ENCODE measurements at places on chromosomes 6 and 20.
A peak's percentile ranks its signal among the peaks of the same experiment; 100 is the strongest.

DNA sequence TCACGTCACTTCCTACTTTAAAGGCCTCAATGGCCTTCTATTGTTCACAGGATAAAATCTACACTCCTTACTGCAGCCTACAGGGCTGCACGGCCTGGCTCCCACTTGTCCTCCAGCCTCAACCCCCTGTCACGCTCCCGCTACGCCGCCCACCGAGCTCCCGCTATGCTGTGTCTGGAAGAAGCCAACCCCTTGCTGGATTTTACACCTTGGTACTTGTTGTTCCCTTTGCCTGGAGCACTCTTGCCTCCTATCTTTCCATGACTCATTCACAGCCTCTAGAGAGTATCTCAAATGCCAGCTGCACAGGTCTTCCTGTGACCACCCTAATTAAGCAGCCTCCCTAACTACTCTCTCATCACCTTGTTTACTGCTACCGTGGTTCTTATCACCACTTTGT is 259.9 kb downstream of the PRKN start:
- no peak for DNase-seq

- DNase-seq, result no peak
Observed at GRCh38 chr20:31617432-31618104, 12.5 kb downstream of the ID1 start.

GRCh38 chr6:42871711-42872110 is 7.7 kb upstream of the RPL7L1 start:
- DNase-seq, result no peak

DNA sequence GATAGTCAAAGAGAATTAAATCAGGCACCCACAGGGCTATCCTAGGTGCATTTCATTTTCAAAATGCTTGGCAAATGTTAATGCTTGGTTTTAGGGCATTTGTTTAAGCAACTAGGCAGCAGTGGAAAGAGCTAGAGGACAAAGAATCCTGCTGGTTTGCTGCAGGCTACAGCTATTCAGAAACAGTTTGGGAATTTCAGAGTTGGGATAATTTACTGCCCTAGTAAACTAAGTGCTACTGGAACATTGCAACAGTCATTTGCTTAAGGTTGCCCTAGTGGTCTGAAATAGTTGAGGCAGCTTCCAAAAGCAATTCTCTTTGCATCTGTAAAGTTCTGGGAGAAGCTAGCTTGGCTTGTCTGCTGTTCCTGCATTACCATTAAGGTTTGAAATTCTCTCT is 312.7 kb downstream of the LAMA2 start:
- peak; percentile 66 for DNase-seq

GRCh38 chr20:22339091-22339881 is 245.1 kb downstream of the FOXA2 start:
- DNase-seq, result peak; percentile 81

DNA sequence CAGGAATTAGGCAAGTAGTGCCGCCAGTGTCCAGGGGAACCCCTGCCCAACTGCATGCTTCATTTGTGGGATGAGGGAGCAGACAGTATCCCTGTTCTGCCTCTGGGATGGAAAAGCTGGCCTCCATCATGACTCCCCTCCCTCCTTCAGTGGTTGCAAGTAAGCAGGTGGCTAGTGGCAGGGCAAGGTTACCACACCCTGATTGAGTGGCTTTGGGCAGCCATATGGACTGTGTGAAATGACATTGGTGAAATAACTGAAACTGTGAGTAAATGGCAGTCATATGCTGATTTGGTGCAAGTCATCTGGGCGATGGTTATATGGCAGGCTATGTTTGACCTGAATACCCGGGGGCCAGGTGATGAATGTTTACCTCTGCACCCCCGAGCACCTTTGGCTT is 33.0 kb downstream of the HDDC2 start:
- no peak for DNase-seq

GRCh38 chr6:23184351-23184750 is 615.0 kb downstream of the HDGFL1 start:
- DNase-seq, result no peak

GRCh38 chr6:65706436-65706835 is 590 bp downstream of the EYS start:
- no peak for DNase-seq

- peak; percentile 96 for DNase-seq
Observed at GRCh38 chr6:12637960-12638641, 78.5 kb upstream of the PHACTR1 start.

GRCh38 chr6:11214084-11214833 is 18.2 kb downstream of the NEDD9 start:
- no peak for DNase-seq

DNA sequence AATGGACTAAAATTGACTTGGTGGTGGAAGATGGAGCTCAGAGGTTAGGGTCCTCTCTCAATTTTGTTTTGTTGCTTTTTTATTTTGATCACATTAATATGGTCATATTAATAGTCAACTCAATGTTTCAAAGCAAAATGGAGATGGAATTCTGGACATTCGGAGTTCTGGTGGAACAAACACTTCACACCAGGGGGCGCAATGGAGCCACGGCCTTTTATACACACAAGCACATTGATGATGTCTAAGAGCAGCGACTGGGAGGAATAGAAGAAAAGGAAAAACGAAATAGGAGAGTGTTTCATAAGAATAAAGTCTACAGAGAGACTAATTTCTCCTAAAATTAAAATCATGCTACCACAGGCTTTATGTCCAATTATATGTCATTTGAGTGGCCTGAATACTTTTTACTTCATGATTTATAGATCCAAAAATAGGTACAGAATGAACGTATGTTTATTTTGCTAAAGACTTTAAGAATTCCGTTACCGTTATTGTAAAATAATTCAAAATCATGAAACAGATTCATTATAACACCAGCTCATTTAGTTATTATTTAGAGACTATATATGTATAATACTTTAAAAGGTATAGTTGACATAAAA is 197.6 kb upstream of the SASH1 start:
- peak; percentile 84 for DNase-seq

- no peak for DNase-seq
Observed at GRCh38 chr6:140011537-140011936, 637.1 kb upstream of the CITED2 start.

DNA sequence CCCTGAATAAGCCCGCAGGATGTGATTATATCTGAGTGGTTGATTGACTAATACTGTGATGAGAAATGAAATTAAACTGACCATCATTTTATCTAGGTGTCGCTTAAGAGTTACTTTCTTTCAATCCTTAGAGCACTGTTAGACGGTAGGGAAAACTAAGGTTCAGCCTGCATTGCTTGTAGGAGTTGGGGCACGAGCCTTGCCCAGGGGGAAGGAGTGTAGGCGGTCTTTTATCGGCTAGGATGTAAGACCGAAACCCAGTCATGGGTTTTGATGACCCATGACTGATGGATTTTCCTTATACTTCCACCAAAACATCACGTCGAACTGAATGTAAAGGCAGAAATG is 392 bp upstream of the TASP1 start:
- DNase-seq, result no peak
